Activated CD8-positive, alpha-beta memory T cell treated with anti-CD3 and anti-CD28 coated beads for 24 hours (primary cell): ENCODE measurements at places on chromosomes 4 and X.

GRCh38 chr4:75995727-75996126 lies 5.0 kb upstream of the SDAD1 start:
- DNase-seq = peak; percentile 61

- no peak for DNase-seq
Observed at GRCh38 chr4:186298031-186298647, 32.1 kb downstream of the F11 start.

GRCh38 chr4:72679666-72680065 lies 110.6 kb upstream of the ADAMTS3 start:
- no peak for DNase-seq

GRCh38 chrX:24485976-24486680 lies 21.0 kb downstream of the PDK3 start:
- no peak for DNase-seq

DNA sequence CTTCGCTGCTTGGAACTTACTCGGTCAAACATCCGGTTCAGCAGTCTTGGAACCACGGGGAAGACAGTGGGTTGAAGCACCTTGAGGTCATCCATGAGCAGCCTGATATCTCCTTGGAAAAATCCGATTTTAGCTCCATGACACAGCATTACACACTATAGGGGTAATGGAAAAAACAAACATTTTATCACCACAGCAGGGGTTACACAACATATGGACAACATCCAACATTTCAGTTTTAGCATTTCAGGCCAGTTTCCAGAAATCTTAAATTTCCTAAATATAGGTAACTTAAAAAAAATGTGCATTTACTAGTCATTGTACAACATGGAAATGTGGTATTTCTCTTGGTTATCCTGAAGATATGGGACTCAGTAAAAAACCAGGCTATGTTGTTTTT lies 34.4 kb upstream of the CENPU start:
- DNase-seq = no peak

DNA sequence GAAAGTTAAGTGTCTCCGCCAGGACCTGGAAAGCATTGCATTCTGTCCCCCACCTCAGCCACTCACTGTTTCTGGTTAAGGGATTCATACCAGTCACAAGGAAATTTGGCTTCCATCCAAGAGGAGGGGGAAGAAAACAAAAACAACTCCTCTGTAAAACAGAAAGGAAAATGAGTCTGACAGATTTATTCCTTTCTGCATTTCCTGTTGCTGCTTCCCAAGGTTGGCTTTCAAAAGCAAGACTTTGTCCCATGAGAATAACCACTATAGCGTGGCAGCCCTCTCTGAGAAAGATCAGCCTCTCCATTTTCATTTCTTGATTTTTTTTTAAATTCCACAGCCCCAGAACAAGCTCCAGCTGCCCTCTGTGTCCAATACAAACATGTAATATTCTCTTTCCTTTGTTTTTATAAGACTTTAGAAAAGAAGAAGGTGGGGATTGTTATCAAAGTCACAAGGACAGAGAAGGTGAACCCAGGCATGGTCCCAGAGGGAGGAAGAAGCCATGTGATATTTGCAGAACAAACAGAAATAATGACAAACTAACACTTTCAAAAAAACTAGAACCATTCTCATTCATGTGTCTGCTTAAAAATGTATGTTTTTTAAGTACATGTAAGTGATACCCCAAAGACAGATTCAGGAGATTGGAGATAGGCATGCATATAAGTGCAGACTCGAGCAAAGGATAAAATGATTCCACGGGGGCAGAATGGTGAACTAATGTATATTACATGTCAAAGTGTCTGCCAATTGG lies 90.7 kb upstream of the DCLK2 start:
- DNase-seq = no peak

GRCh38 chr4:151473521-151474097 lies 64.6 kb downstream of the FHIP1A start:
- DNase-seq = no peak

- no peak for DNase-seq
Observed at GRCh38 chr4:83629945-83630721, 94.2 kb downstream of the GPAT3 start.

GRCh38 chrX:54786967-54787366 lies 11.1 kb downstream of the ITIH6 start:
- no peak for DNase-seq

- no peak for DNase-seq
Observed at GRCh38 chr4:127783026-127783769, 1.1 kb downstream of the HSPA4L start.

DNA sequence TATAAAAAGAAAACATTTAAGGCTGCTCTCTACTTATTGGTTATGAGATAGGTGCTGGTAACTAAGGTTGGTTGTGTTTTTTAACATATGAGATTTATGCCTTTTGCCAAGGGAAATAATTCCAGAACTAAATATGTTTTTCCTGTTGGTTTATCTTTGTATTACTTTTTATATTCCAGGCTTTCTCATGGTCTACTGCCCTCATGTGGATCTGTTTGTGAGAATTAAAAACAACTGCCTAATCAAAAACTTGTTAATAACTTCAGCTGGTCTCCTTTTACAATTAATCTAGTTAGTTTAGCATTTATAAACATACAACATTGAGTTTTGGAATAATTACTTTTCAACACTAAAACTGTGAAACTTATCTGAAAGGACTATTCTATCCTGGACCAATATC lies 1208.3 kb downstream of the ADGRL3 start:
- DNase-seq = no peak

GRCh38 chrX:96776966-96777365 lies 92.3 kb downstream of the DIAPH2 start:
- no peak for DNase-seq

GRCh38 chr4:139808808-139809756 lies 143.5 kb downstream of the MGST2 start:
- DNase-seq = no peak

GRCh38 chr4:190016369-190017289 lies 10.4 kb downstream of the FRG2 start:
- DNase-seq = no peak

GRCh38 chrX:19772822-19773628 lies 114.4 kb downstream of the SH3KBP1 start:
- no peak for DNase-seq

GRCh38 chr4:185142912-185143600 lies at the start of gene SLC25A4:
Gene SLC25A4, plus strand, starts transcription at chr4:185143266. Its CDS starts 107 bp downstream, at chr4:185143373.
- peak; percentile 94 for DNase-seq

GRCh38 chr4:107631560-107631959 lies 88.5 kb downstream of the PAPSS1 start:
- DNase-seq = no peak

DNA sequence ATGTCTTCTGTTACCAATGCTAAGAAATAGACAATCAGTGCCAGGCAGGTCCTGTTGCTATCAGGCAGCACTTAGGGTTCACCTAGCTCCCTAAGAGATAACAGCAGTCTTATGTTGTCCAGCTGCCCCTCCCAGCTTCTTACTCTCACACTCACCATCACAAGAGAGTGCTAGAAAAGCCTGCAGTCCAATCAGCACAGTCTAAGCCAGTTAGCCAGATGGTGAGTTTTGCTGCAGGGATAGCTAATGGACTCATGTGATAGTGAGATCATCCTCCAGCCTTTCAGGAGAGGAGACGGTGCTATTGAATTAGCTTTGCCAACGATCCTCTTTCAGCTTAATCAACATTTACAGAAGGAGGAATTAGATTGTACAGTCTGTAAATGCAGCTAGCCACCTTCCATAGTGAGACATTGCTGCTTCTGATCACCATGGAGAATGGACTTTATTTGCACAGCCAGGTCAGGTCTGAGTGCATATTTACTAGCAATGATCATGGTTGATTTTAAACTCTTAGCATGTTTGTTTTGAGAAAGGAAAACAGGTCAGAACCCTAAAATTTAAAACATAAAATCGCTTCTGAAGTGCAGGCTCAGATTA lies 438.3 kb downstream of the CENPC start:
- DNase-seq = no peak

GRCh38 chr4:26992657-26993361 lies 132.2 kb downstream of the STIM2 start:
- DNase-seq = no peak

GRCh38 chrX:11562570-11562969 lies 103.2 kb downstream of the ARHGAP6 start:
- DNase-seq = no peak

GRCh38 chrX:52574416-52575275 lies 57.8 kb upstream of the XAGE1B start:
- peak; percentile 64 for DNase-seq

DNA sequence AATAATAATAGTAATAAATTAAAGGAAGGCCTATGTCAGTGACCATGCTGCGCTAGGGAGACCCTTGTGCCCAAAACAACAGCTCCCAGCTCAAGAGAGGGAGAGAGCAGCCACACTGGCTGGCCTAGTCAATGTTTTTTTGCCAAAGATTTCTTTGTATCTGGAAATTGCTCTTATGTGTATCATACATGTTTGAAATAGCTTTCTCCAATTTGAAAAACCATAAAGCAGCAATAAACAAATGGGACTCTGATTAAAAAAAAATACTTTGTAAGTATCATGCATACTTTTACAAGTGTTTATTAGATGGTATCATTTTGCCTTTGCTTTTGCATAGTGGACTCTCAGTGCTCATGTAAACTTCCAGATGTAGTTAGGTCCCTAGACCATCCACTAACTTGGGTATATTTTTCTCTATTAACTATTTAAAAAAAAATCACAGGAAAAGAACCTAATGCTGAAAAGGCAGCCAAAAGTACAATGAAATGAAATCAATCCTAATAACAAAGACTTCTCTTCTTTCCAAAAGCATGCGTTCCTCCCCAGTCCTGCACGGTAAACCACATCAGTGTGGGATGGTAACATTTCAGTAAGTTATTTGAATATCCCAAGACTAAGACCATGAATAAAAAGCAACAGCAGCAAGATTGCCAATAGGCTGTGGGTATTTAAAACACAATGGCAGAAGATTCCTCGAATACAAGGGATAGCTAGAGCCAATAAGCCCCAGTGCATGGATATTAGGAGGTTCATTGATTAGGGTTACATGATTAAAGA lies 117.6 kb downstream of the PALLD start:
- no peak for DNase-seq

DNA sequence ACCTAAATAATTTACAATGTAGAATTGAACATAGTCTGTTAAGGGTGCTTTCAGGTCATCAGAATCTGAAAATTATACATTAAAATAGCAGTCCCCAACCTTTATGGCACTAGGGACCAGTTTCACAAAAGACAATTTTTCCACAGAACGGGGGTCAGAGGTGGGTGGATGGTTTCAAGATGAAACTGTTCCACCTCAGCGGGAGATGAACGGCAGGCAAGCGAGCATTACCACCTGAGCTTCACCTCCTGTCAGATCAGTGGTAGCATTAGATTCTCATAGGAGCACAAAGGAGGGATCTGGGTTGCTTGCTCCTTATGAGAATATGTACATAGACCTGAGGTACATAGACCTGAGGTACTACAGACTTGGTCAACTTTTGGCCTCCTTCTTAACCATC lies 29.0 kb downstream of the LRBA start:
- DNase-seq = peak; percentile 56

DNA sequence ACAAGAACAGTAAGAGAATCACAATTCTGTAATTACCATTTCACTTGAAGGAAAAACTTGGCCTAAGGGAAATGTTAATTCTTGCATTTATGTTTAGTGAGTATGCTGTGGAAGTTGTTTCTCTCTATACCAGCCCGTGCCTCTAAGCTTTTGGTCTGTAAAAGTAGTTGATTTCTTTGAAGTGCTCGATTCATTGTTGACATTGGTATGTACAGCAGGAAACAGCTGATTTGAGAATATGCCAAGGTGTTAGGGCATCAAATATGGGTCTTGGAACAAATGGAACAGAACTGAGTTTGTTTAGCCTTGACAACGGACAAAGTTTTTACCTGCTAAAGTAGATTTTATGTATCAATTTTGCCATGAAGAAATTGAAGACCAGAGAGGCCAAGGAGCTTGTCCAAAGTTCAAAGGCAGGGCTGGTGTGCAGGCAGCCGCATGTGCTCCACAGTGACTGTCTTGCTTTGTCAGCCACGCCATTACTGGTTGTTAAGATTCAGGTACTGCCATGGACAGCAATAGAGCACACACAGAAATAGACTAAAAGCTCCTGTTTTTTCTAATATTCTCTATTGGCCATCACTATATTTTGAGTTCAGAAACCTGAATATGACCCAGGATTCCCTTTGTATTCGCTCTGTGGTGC lies 75.5 kb upstream of the TLR3 start:
- DNase-seq = no peak

DNA sequence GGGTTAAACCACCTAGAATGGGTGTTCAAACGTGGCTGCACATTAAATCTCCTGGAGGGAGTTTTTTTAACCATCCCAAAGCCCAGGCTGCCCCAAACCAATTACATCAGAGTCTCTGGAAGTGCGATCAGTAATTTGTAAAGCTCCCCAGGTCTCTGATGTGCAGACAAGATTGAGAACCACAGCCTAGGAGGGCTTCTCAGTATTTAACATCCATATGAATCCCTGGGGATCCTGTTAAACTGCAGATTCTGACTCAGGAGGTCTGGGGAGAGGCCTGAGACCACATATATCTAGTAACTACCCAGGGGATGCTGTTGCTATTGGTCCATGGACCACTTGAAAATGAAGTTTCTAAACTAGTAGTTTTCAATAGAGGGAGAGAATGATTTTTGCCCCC lies 42.6 kb downstream of the SMPX start:
- DNase-seq = no peak

- no peak for DNase-seq
Observed at GRCh38 chr4:176210101-176210500, 14.7 kb upstream of the SPATA4 start.

DNA sequence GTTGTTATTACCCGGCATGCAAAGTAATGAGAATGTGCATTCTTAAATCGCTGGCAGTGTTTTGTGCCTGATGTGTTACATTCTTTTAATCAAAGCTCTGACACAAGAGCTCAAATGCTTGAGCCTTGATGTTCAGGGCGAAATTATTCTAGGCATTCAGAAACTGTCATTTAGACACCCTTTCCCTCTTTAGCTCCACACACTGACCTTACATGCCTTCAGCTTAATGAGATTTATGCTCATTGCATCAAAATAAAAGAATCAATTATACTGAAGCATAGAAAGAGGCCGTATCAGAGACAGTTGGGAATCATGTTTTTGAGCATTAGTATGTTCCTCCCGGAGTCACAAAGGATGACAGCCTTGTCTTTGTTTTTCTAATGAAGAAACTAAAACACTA lies 56.7 kb downstream of the FAM114A1 start:
- no peak for DNase-seq

DNA sequence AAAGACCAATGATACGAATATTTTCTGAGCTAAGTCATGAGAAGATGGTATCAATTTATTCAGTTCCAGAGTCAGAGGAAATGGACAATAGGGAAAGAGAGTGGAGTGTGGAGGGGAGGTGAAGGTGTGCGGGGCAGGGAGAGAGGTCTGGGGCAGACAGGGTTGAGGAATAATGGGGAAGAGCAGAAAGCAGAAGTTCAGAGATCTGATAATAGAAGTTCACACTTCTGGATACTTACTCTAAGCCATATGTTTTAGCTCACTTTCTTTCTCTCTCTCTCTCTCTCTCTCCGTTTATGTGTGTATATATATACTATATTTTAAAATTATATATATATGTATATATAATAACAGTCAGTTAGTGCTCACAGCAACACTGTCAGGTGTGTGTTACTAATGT lies 40.4 kb downstream of the FOXR2 start:
- no peak for DNase-seq
